ENCODE measurements at places on chromosomes 13 and 19. TPM values are rescaled to one million over a fixed set of nuclear protein-coding genes. Genes with fewer than 3 reads are reported as not detected.

ZNF442 gene
- 0.98 TPM for total RNA-seq

LRRC63 gene
- total RNA-seq = 0.41 TPM

SLITRK1 gene
- total RNA-seq = not detected

PTPRS gene
- total RNA-seq = 126 TPM

FCAR gene
- total RNA-seq = not detected

MUC16 gene
- not detected for total RNA-seq

METTL21C gene
- 1.8 TPM for total RNA-seq

HCST gene
- 0.81 TPM for total RNA-seq

NALCN gene
- total RNA-seq = 3.1 TPM

CFAP97D2 gene
- not detected for total RNA-seq

HPN gene
- total RNA-seq = not detected

CEACAM20 gene
- total RNA-seq = not detected

KRTDAP gene
- not detected for total RNA-seq

ZNF536 gene
- 0.33 TPM for total RNA-seq

IFNL1 gene
- not detected for total RNA-seq

CD79A gene
- not detected for total RNA-seq

EDNRB gene
- total RNA-seq = 23.3 TPM

KISS1R gene
- not detected for total RNA-seq

ARGLU1 gene
- total RNA-seq = 64.1 TPM

CGB3 gene
- total RNA-seq = not detected

DCLK1 gene
- 80.0 TPM for total RNA-seq

TEAD2 gene
- total RNA-seq = 19.2 TPM

FAM124A gene
- 3.3 TPM for total RNA-seq

Data from fibroblast of the aortic adventitia (primary cell).